ENCODE measurements at places on chromosomes 16 and 17.

GRCh38 chr16:1731603-1732002 lies 25.6 kb downstream of the MAPK8IP3 start:
- no peak for DNase-seq

GRCh38 chr17:71085238-71086033 lies 916.1 kb downstream of the KCNJ2 start:
- peak; percentile 22 for DNase-seq

GRCh38 chr16:86963600-86964575 lies 353.3 kb downstream of the C16orf95 start:
- DNase-seq: no peak

- DNase-seq: no peak
Measured at GRCh38 chr17:78127239-78127887, 1.2 kb downstream of the TMC6 start.

- no peak for DNase-seq
Measured at GRCh38 chr17:48641541-48642058, 15.4 kb upstream of the HOXB9 start.

DNA sequence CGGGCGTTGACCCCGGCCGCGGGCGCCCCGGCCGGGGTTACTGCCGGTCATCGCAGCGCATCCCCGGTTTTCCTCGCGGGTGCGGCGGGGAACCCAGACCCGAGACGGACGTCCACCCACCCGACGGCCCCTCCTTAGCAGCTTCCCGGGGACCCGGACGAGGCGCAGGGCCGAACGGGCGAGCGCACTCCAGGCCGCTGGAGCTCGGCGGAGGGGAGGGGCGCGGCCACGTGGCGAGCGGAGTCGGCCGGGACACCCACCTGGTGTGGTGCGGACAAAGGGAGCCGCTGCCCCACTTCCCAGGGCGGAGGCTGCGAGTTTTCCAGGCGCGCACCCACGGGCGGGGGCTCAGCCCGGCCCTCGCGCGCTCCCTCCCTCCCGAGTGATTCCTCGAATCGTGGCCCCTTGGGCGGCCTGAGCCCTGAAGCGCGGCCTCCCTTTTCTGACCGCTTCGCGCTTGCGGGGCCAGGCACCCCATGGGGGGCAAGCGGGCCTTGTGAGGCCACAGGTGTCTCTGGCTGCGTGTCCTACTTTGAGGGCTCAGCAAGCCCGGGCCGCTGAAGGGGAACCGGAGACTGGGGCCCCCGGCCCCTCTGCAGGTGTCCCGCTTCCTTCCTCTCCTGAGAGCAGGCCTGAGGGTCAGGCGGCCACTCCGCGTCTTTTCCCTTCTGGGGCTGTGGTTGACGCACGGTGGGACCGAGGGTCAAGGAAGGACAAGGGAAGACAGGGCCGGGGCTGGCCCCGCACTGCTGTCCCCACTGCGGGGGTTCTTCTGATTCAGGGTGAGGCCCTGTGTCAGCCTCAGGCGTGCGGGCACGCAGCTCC lies 1.1 kb upstream of the FASN start:
- no peak for DNase-seq

GRCh38 chr17:50916026-50916707 lies 50.0 kb upstream of the TOB1 start:
- DNase-seq: no peak

DNA sequence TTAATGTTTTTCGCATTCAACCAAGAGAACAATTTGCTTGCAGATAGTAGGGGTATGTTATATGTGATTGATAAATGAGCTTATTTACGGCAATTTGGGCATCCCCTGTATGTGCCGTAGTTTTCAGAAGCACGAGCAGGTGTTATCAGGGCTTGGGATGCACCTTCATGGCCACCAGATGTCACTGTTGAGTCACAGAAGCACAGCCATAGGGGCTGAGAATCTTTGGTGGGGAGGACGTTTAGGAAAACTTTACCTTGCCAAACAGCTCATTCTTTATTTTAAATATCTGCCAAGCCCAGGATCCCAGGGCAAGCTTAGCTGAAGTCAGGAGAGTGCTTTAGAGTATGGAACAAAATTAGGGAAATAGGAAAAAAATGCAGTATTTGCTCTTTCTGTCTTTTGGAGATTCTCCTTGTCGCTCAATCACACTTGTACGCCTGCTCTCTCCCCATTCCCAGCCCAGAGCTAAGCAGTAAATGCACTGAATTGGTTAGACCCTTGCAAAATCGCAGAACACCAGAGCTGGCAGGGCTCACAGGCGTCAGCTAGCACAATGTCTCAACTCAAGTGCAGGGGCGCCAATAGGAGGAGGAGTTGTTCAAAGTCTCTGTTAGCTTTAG lies 93.6 kb upstream of the MPHOSPH6 start:
- peak; percentile 63 for DNase-seq

DNA sequence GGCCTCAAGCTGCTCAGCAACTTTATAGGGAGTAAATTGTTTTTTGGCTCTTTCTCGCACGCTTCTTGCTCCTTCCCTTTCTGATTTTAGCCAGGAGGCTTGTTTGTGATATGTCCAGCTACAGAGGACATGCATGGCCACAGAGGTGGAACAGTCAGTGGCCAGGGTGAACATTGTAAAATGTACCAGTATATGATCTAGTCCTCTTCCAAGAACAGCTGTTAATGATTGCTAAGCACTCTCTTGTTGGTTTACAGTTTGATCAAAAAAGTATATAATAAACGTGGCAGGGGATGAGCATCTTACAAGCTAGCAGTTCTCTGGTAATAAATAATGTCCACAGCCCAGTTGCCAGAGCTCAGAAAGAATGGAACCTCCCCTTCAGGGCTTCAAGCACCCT lies 461.7 kb upstream of the DYNLRB2 start:
- DNase-seq: no peak

GRCh38 chr17:10169290-10169689 lies 29.1 kb downstream of the GAS7 start:
- no peak for DNase-seq

- no peak for DNase-seq
Measured at GRCh38 chr17:67421869-67422273, 44.8 kb downstream of the PITPNC1 start.

- DNase-seq: peak; percentile 53
Measured at GRCh38 chr17:74953134-74953687, 17.5 kb downstream of the OTOP3 start.

DNA sequence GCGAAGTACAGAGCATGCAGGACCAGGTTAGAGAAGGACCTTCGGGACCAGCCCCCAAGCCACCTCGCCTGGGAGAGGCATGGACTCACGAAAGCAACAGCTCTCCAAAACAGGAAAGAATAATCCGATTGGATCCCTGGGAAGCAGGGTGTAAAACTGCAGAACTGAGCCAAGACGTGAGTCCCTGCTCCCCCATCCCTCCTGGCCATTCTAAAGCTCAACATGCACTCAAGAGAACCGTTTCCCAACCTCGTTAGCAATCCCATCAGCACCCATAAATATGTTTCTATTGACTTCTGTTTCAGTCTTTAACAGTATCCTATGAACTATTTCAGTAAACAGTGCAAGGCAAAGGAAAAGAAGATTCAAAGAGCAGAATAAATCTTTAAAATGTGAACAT lies 167.0 kb downstream of the COPRS start:
- no peak for DNase-seq

DNA sequence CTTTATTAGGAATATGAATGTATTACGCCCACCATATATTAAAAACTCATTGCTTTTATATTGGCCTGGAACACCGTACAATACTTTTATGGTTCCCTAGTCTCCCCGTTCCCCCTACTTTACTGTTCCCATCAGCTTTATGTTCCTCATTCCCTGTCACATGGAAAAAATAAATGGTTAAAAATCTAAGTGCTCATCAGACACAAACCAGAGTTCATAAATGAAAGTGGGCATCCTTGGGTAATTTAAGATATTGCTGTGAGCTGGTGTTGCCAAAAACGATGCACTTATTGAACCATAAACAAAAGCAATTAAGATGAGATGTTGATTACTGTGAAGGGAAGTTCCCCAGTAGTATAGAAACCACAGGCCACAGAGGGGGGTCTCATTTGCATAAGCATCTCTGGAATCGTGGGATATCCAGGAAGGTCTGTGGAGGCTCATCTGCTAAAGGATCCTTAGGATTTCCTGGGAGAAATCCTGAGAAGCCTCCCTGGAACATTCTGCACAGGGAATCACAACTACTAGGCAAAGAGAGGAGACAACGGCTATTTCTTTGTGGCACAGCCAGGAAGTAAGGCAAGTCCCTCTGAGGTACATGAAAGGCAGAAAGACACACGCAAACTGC lies 591.4 kb upstream of the CDH11 start:
- no peak for DNase-seq

DNA sequence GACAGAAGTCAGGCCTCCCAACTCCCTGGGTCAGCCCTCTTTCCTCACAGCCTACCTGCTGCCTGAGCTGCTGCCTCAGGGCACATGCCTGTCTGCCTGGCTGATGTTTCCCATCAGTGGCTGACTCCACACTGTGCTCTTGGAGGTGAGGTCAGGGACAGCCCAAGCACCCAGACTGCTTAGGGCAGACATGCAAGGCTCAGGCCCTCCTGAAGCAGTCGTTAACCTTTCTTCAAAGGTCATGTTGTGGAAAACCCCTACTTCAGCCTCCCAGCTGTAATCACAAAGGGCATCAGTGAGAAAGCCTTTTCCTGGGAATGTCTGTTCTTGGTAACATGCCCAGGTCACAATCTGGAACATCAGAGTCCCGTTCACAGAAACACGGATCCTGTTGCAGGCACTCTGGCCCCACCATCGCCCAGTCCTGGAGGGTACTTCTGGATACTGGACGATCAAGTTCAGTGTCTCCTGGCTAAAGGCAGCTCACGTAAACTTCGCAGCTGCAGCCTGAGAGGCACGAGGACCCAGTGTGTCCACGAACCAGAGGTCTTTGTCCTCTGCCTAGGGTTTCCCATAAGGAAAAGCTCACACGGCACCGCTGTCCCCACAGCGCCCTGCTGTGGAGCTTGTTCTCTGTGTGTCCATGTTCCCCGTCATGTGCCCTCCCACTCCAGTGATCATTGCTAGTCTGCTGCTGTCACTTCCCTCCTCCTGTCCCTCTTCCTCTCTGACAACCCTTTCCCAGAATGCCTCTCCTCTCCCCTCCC lies 54.9 kb downstream of the GNAO1 start:
- DNase-seq: no peak

DNA sequence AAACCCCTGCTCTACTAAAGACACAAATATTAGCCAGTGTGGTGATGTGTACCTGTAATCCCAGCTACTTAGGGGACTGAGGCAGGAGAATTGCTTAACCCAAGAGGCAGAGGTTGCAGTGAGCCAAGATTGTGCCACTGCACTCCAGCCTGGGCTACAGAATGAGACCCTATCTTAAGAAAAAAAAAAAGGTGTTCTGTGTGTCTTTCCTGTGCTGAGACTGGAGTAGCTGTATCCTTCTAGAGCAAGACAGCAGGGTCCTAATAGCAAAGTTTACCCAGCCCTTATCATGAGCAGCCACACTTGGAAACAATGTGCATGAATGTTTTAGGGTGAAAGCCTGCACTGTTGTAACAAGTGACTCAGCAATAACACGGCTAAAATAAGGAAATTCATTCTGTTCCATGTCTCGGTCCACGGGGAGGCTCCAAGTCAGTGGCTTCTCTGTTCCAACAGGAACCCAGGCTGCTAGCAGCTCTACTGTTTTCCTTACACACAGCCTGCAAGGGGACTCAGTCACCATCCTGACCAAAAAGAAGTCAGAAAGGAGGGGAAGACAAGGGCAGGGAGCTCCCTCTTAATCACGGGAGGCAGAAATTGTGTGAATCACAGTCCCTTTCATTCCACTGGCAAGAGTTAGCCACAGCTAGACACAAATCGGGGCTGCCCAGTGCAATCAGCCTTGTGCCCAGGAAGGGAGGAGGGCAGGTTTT lies 7.1 kb upstream of the SLC5A11 start:
- DNase-seq: no peak

DNA sequence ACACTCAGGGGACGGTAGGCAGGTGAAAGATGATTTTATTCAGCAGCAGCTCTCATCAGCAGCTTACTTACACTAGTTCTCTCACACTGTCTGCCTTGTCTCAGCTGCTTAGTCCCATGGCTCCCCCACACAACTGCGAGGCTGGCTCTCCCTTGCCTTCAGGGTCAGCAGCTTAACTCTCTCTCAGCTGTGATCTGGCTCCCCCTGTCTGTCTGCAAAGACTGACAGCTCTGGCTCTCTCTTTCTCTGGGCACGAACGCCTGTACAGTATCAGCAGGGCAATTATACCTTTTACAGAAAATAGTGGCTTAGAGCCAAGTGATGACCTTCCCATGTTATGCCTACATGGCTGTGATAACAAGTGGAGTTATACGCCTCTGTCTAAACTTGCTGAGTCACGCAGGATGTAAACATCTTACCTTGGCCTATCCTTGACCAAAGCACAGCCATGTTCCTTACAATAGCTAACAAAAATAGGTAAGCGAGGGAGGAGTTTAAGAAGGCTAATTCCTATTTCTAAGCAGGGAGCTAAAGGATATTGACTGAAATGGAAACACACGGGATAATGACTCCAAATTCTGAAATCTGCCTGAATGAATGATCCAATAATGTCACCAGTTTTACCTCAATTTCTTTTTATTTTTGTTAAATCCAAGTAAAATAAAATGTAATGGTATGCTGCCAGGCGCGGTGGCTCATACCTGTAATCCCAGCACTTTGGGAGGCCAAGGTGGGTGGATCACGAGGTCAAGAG lies 1.1 kb upstream of the NDUFAB1 start:
- DNase-seq: peak; percentile 79

GRCh38 chr16:49912721-49913120 lies 56.8 kb upstream of the ZNF423 start:
- no peak for DNase-seq

DNA sequence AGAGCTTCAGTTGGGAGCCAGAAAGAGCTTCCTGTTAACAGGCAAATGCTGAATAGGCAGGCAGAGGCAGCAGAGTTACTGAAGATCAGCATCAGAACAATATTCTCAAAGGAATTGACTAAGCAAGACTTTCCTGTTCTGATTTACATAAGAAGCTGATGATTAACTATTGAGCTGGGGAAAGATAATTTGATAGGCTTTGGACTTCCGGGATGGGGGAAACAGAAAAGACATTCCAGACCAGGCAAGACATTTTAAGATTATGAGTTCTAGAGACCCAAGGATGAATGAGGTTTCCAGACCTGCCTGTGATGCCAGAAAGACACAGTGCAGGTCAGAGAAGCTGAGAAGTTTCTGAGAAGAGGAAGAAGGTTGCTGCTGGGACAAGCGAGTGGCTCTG lies at the start of gene CES5A:
Gene CES5A, minus strand, starts transcription at position 101 of the 400 bp plus-strand sequence. CDS start 152 bp downstream, outside the sequence.
- no peak for DNase-seq

- DNase-seq: no peak
Measured at GRCh38 chr16:55915096-55915827, 40.1 kb upstream of the CES5A start.

- DNase-seq: no peak
Measured at GRCh38 chr17:79189305-79189704, 114.7 kb downstream of the ENGASE start.

DNA sequence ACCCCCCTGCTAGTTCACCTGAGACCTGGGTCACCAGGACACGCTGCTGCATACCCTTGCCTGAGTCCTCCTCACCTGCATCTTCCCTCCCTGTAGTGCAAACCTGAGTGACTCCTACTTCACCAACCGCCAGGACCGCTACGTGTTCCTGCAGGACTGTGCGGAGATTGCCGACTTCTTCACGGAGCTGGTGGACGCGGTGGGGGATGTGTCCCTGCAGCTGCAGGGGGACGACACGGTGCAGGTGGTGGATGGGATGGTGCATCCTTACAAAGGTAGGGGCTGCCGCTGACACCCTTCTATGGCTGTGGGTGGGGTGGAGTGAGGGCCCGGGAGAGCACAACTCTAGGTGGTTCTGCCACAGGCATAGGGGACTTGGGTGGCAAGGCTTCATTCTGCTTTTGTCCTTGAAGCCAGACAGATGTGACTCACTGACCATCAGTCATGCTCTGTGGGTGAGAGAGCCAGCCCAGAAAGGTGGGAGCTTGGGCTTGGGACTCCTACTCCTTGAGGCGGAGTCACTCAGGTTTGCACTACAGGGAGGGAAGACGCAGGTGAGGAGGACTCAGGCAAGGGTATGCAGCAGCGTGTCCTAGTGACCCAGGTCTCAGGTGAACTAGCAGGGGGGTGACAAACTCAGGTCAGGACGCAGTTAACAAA lies 22.3 kb downstream of the PGS1 start:
- DNase-seq: no peak

All from HuH-7 (cell line).